ENCODE measurements at places on chromosomes 12 and 14.

DNA sequence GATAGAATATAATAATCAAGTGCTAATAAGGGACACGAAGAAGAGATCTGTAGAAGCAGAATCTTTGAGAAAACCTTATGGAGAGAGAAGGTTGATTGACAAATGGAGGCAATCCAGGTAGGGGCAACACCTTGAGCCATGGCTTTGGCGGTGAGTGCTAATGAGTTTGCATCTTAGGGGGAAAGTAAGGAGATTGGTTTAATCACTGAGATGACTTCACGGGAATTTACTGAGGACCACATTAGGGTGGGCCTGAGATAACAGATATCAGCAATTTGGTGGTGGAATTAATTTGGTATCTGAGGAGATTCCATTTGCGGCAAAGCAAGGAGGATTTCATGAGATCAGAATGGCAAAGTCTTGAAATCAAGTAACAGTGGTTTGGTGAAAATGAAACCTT is 1.8 kb upstream of the LARP4 start:
- DNase-seq = no peak

DNA sequence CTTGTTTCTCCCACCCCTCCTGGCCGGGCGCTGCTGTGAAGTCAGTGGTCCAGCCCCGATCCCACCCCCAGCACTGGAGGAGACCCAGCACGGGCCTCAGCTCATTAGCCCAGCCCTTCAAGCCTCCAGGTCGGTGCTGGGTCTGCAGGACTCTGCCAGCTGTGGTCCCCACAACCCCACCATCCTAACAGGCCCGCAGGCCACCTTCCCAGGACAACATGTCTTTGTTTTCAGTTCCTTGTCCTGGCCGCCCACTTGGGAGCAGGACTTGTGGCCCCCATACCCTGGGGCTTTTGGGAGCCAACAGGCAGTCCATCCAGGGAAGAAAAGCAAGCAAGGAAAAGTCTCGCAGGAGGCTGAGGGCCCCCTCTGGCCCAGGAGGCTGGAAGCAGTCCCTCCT is 60.0 kb downstream of the HRK start:
- DNase-seq = no peak

- DNase-seq = no peak
Observed at GRCh38 chr12:49349266-49349665, 2.6 kb downstream of the DNAJC22 start.

DNA sequence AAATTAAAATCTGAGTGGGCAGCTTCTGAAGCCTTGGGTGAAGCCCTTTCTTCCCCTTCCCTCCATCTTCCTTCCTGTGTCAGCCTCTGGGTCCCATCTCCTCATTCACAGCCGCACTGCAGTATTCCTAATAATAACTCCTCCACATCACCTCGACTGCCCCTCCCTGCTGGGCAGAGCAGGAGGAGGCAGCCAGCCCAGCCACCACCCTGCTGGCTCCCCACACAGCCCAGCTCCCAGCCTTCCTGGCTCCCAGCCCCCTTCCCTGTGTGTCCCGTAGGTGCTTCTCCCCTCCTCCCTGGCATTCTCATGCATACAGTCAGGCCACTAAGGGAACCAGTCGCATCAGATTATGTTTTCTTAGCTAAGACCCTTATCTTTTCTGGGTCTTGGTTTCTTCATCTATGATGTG is 3.7 kb downstream of the IFFO1 start:
- no peak for DNase-seq

GRCh38 chr12:46265734-46266133 is 3.1 kb downstream of the SLC38A1 start:
- no peak for DNase-seq

DNA sequence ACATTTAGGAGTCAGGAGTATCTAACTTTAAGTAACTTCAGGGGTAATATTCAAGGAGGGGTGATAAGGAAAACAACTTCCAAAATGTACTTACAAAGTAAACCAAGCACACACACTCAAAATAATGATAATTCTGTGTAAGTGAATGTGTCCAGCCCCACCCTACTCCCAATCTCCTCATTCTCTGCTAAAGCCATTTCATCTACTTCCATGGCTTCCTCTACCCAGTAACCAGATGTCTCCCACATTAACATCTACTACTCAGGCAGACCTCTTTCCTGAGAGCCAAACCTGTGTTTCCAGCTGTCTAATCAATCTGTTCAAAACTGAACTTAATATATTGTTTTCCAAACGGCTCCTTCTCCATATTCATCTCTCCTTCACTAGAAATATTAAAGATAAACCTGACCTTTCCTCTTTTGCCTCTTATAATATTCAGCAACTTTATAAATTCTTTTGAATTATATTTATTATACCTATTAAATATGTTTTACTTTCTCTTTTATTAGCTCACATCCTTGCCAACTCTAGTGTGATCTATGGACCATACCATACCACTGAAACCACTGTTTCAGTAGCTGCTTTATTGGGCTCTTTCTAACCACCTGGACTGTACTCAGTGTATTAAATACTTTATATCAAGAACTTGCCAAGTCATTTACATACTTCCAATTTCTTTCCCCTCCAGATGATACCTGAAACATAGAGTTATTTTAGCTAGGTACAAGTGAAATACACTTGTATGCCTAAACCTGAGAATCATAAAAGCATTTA is 170.7 kb downstream of the PPFIA2 start:
- no peak for DNase-seq

GRCh38 chr14:99064262-99064954 is 207.6 kb downstream of the BCL11B start:
- no peak for DNase-seq

GRCh38 chr12:88360343-88360742 is 218.2 kb downstream of the TMTC3 start:
- no peak for DNase-seq

DNA sequence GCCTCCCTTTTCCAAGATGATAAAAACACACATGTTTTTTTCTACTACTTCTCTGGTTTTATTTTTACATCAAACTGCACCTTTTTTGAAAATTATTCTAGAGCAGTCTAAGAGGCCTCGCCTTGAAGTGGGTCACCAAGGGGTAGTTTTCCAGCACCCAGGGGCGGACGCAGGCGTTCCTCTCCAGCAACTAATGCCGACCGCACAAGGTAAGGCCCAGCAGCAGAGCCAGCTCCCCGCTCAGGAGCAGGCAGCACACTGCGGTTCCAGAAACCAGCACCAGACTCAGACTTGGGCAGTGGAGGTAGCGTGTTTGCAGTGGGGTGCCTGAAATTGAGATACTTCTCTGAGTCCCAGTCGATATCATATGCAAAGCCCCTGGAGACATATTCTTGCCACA is 31.6 kb downstream of the EP400 start:
- no peak for DNase-seq
